Heart right ventricle (tissue), 16 donors: ENCODE measurements at places on chromosomes 2 and 18.

DNA sequence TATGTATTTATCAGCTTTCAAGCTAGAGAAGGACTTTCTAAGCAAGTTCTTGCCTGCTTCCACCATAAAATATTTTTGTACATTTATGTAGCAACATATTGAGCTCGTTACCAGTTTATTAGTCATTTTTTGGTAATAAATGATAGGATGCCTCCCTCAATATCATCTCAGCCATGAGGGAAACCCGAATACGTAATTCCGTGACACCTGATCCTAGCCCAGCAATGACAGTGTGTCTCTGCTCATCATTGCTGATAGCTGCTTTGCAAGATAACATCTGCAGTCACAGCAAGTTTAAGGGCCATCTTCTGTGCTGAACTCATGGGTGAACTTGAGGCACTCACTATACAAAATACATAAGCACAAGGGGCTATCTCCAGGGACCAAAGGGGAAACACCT lies 62.2 kb downstream of the COL6A3 start:
- no peak overlapping the region for H3K4me3 ChIP-seq
- no peak for DNase-seq
- peaks cover 40% of the 10 kb centered on the region for H3K36me3 ChIP-seq
- no peak overlapping the region for H3K27ac ChIP-seq
- no peaks in the 10 kb centered on the region for H3K4me1 ChIP-seq
- no peaks in the 10 kb centered on the region for H3K27me3 ChIP-seq

DNA sequence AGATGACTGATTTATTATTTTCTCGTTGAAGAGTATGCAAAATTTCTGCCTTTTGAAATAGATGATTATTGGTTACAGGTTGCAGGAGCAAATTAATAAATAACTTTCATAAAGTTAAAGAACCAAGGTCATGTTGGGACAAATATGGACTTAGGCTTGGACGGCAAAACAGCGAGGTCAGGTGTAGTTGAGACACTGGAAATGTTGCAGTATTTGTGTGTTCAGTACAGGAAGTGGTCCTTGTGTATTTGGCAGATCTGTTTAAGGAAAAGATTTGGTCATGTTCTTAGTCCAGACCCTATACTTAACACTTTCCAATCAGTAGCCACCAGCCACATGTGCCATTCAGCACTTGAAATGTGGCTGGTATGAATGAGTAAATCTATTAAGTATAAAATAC lies 486.5 kb downstream of the TDRD15 start:
- no peak overlapping the region for H3K4me3 ChIP-seq
- H3K27ac ChIP-seq = no peak overlapping the region
- no peaks in the 10 kb centered on the region for H3K4me1 ChIP-seq
- no peaks in the 10 kb centered on the region for H3K27me3 ChIP-seq

- H3K36me3 ChIP-seq = no peaks in the 10 kb centered on the region
- peaks cover 93% of the 10 kb centered on the region for H3K4me1 ChIP-seq
- no peaks in the 10 kb centered on the region for H3K27me3 ChIP-seq
- no peak overlapping the region for H3K27ac ChIP-seq
- DNase-seq = no peak
These were observed 32.4 kb upstream of the EML4 start for GRCh38 chr2:42136782-42137124.

- H3K4me3 ChIP-seq = no peak overlapping the region
- no peak overlapping the region for H3K27ac ChIP-seq
- no peak for DNase-seq
- peaks cover 53% of the 10 kb centered on the region for H3K4me1 ChIP-seq
These were observed 112.5 kb downstream of the MGAT5 start for GRCh38 chr2:134366359-134366758.

- H3K27me3 ChIP-seq = no peaks in the 10 kb centered on the region
- no peaks in the 10 kb centered on the region for H3K4me1 ChIP-seq
- H3K4me3 ChIP-seq = no peak overlapping the region
- no peak overlapping the region for H3K27ac ChIP-seq
These were observed 14.0 kb downstream of the SERTAD2 start for GRCh38 chr2:64639691-64640090.

DNA sequence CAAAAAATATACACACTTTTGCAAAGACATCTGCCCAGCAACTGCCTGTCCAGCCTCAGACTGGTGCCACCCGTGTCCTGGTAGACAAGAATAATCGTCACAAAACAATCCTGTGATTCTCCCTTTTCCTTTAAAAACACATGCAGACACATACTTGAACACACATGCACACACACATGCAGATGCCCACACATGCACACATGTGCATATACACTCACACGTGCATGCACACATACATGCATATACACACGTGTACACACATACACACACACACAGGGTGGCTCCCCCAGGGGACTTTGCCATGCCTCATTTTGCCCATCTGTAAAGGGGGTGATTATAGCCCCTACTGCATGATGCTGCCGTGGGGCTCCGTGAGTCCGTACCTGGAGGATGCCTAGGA lies 24.9 kb upstream of the ALPP start:
- no peak overlapping the region for H3K27ac ChIP-seq
- no peaks in the 10 kb centered on the region for H3K4me1 ChIP-seq
- DNase-seq = no peak

- no peak overlapping the region for H3K27ac ChIP-seq
- H3K4me3 ChIP-seq = no peak overlapping the region
- H3K36me3 ChIP-seq = no peaks in the 10 kb centered on the region
These were observed 128.8 kb upstream of the SESTD1 start for GRCh38 chr2:179393481-179393880.

DNA sequence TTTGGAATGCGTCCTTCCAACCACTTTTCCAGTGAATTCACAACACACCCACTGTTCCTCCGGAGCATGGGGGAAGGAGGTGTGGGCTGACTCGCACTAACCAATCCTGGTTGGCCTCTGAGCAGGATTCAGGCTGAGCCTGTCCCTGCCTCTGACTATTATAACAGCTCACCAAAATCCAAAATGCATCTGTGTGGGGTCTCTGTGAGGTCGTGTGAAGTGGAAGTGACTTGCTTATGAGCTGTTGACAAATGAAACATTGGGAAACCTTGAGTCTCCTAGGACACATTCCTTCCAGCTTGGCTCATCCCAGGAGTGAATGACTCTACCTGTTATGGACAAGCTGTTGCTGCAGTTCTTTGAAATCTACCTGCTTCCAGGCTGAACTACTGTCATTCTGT lies 1.5 kb downstream of the CIDEA start:
- H3K27ac ChIP-seq = no peak overlapping the region
- H3K4me3 ChIP-seq = no peak overlapping the region
- no peak for DNase-seq

DNA sequence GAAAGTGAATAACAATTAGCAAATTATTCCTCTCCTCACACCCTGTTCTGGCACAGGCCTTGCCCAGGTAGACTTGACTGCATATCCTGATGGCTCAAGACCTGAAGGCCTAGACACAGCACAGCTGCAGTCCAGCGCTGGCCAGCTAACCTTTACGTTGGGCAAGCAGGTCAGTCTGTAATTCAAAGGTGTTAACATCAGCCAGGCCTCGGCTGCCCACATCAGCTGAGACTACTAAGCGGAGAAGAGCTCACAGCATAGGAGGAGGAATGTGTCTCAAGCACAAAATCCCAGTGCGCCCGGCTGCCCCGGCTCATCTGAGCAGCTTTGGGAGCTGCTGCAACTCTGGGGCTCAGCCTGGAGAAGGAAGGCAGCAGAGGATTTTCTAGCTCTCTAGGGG lies 33.5 kb upstream of the OTOF start:
- no peak overlapping the region for H3K27ac ChIP-seq
- H3K36me3 ChIP-seq = no peaks in the 10 kb centered on the region
- no peaks in the 10 kb centered on the region for H3K27me3 ChIP-seq
- no peaks in the 10 kb centered on the region for H3K4me1 ChIP-seq
- DNase-seq = no peak

DNA sequence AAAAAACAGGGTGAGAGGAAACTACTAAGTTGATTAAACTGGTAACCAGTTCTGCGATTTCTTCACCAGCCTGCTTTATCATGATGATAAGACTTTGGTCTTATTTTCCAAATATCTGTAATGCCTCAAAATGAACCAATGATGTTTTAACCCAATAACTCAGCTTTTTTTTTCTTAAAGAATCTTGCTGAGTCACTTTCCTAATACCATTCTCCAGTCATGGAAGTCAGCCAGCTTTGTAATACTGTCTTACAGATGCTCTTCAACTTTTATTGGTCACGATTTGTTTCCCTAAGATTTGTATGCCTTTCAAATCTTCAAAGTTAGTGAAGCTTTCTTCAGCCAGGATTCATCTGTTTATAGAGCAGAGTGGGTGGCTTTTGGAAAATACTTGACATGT lies 47.7 kb upstream of the SMIM21 start:
- H3K27ac ChIP-seq = no peak overlapping the region
- no peak for DNase-seq
- no peaks in the 10 kb centered on the region for H3K4me1 ChIP-seq
